ENCODE measurements at places on chromosomes 2 and 18.
A peak's percentile ranks its signal among the peaks of the same experiment; 100 is the strongest.

- DNase-seq: no peak
Observed at GRCh38 chr2:172252154-172252553, 149.5 kb upstream of the DLX2 start.

- DNase-seq: no peak
Observed at GRCh38 chr2:191166756-191167445, 16.1 kb upstream of the STAT4 start.

DNA sequence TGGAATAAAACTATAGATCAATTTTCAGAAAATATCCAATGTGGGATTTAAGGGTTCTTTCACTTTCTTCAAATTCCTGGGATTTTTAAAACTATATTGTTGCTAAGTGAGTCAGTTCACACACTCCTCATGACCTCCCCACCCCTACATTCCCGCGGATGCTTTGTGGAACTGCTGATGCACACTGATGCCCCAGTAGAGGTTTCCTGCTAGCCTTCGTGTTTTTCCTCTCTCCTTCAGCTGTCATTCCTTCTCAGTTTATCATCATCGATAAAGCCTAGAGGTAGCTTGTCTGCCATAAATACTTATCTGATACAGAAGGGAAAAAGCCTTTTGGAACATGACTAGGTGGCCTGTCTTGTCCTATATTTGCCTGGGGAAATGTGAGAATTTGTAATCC, 67.4 kb upstream of the GALNT5 start:
- no peak for DNase-seq

GRCh38 chr2:165032559-165032958, 77.2 kb upstream of the SLC38A11 start:
- DNase-seq: no peak

DNA sequence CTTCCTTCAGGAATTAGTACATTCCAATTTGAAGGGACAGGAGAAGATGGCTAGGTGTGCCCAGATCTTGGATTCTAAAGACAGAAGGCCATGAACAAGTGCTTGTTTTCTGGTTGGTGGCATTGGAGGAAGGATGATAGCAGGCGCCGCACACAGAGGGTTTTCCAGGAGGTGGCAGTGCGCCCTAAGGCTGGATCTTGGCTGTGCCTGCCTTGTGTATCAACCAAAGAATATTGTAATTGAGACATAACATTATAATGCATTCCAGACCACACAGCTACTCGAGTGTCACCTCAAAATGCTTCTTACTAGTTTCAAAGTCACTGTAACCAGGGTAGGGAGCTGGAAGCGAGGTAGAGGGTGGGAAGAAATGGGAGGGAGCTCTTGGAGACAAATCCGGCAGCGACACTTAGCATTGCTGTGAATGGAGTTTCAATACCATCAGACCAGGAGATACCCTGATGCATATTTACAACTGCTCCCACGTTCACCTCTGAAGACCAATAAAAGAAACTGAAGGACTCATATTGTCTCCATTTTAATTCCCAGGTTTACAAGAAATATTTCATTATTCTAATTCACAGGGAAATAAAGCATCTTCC, 42.5 kb downstream of the CPO start:
- peak; percentile 24 for DNase-seq

- peak; percentile 79 for DNase-seq
Observed at GRCh38 chr2:42828487-42829425, 36.4 kb upstream of the HAAO start.

- DNase-seq: no peak
Observed at GRCh38 chr2:9141091-9141667, 65.4 kb upstream of the ASAP2 start.

GRCh38 chr18:12307701-12308385, at the start of gene TUBB6:
Gene TUBB6 (plus strand): TSS chr18:12308241. CDS start chr18:12308293, 52 bp downstream.
- DNase-seq: peak; percentile 80

All from 8988T (cell line).